ENCODE measurements at places on chromosomes 7 and 10.

- no peak for DNase-seq
These were observed 403.6 kb downstream of the NRG3 start for GRCh38 chr10:82278401-82279182.

DNA sequence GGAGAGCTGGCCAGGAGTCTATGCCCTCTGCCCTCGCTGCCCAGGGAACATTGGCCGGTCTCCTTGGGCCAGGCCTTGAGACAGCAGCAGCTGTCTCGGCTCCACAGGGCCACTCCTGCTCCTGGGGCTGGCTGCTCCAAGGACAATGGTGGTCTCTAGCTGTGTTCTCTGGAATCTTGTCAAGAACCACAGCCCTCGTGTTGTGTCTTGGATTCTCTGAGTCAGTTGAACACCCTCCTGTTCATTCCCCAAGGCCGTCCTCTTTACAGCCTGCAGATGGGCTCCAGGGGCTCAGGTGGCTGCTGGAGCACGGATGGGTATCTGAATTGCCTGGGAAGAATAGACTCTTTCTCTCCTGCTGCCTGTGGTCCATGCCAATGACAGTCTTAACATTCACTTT is 511.1 kb downstream of the GLRX3 start:
- DNase-seq: no peak

- DNase-seq: no peak
These were observed 266.5 kb downstream of the HGF start for GRCh38 chr7:81503336-81503735.

DNA sequence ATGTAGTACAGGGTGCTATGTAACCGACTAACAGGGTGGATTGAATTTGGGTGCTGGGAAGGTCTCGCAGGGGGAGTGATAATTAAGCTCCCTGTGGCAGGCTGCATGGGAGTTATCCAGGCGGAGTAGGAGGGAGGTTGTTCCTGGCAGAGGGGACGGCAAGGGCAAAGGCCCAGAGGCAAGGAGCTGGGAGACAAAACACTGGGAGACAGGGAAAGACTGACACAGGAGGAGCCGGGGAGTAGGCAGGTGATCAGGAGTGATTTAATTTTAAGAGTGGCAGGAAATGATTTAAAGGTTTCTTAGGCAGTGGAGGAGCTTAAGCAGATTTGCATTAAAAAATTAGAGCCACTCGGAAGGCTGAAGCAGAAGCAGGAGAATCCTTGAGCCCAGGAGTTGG is 40.7 kb upstream of the LEP start:
- no peak for DNase-seq

DNA sequence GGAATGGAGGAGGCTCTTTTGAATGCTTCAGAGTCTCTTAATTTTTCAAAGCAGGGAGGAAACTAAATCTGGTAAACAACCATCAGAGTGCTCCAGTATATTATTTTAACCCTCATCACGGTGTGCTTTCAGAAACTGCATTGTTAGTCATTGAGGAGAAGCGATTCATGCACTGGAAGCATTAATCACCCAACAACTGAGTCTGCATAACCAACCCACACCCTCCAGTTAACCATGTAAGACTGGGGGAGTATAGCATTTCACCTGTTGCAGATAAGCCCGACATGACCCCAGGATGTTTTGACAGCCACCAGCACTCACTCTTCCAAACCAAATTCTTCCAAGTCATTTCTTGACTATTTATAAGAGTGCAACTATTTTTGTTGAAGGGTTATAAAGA is 257.6 kb downstream of the GATA3 start:
- DNase-seq: no peak

DNA sequence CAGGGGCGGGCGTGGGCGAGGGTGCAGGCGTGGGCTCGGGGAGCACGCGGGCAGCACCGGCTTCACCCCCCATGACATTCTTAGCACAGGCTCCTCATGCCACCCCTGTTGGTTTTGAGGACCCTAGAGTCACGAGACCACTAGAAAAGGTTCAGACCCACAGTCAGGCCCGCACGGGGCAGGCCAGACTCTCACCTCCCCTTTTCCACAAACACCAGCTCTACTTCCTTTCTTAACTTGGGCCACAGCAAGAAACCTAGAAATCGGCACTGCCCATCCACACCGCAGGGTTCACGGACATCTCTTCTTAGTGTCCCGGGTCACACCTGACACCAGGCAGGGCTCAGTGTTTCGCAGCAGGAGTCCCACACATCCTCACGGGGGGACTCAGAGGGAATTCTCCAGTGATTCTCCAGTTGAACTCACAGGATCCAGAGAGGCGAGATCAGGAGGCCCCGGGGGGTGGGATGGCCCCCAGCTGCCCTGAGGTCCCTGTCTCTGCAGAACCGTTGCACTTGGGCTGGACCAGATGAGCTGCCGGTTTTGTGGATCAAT is 52.0 kb downstream of the JAKMIP3 start:
- no peak for DNase-seq

- peak; percentile 77 for DNase-seq
These were observed 8.3 kb downstream of the PCBD1 start for GRCh38 chr10:70880077-70880534.

DNA sequence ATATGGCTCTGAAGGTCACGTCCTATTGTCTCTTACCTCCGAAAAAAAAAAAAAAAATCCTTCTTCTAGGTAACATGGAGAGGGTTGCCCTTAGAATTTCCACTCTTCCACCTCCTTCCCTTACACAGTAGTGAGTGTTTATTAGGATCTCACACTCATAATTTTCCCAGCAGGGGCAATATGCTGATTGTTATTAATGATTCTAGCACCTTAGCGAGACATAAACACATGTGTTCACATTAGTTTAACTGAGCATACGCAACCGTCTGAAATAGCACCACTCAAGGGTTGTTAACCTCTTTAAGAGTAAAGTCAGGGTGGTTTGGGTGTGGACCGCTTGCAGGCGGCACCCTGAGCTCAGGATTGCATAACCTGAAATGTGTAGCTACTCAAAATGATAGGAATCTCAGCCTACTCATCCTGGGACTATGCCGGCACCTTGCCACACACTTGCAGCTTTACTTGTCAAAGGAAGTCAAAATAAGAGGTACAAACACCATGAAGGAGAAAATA is 52.2 kb downstream of the CPEB3 start:
- DNase-seq: no peak

DNA sequence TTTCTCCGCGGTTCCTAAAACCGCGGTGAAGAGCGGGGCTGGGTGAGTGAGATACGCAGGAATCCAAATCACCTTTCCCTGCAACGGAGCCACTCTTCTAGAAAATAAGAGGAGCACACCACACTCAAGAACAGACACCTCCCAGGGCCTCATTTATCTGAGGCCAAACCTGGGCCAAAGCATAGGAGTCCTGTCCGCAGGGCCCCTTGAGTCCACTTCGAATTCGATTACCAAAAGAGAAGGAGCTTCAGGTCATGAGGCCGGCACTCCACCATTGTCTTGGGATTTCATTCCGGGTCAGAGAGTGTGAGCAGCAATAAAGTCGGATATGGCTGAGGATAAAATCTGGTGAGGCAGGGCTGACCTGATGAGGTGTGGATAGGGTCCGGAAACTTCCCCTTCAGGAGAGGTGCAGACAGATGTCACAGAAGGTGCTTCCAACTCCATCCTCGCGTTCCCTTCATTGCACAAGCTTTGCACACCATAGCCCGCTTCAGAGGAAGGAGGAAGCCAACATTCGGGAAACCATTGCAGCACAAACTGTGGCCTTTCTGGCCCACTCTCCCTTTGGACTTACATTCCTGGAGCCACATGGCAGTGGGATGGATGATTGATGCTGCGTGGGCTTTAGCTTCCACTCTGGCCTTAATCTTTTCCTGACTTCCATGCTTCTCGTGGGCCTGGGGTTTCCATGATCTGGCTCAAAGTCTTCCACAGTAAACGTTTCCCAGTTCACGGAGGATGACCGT is 27.2 kb upstream of the ZNF273 start:
- no peak for DNase-seq

GRCh38 chr7:32131091-32131490 is 60.9 kb upstream of the PDE1C start:
- no peak for DNase-seq

- DNase-seq: no peak
These were observed 24.8 kb downstream of the GBX1 start for GRCh38 chr7:151142686-151143040.

DNA sequence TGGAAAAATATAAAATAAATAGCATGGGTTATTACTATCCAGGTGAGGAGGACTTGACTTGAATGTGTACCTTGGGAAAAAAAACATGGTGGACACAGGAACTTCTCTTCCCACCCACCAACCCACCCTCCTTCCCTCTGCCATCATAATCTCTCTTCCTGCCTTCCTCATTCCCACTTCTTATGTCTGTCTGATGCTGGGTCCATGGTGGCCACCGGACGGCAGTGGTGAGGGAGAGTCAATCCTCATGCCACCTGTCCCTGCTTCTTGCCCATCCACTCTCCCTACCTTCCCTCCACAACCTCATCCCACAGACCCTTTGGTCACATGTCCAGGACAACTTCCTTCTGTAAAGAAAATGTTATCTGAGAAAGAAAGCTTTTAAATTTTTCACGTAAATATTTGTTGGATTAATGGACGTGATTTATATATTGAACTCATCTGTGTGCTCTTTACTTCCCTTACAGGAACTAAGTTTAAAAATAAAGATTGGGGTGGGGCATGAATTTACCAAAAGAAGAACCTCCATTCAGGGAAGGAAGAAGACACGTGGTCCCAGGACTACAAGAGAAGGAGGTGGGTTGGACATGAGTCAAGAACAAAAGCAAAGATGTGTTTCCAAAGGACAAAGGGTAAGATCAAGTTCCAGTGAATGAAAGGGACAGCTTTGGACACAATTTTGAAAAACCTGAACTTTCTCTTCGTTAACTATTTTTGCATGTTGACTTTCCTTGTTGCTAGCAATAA is 104.5 kb downstream of the PIP4K2A start:
- DNase-seq: no peak

GRCh38 chr7:155647302-155647701 is 2.8 kb downstream of the RBM33 start:
- DNase-seq: no peak

DNA sequence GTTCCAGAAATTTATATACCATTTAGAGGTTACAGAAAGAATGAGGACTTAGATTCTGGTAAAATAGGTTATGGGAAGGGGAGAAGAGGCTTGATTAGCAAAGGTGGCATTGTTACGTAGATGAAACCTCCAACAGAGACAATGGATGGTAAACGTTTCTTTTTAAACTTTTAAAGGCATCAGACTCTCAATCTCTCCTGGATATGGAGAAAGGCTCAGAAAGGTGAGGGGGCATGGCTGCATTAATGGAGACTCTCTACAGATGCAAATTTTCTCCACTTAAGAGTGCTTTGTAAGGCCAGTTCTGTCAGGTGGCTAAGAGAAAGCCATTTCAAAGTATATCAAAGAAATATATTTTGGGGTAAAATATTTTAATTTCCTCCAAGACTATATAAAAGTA is 240.9 kb upstream of the PTER start:
- no peak for DNase-seq

GRCh38 chr7:117127585-117128168 is 174.4 kb downstream of the ST7 start:
- peak; percentile 63 for DNase-seq

DNA sequence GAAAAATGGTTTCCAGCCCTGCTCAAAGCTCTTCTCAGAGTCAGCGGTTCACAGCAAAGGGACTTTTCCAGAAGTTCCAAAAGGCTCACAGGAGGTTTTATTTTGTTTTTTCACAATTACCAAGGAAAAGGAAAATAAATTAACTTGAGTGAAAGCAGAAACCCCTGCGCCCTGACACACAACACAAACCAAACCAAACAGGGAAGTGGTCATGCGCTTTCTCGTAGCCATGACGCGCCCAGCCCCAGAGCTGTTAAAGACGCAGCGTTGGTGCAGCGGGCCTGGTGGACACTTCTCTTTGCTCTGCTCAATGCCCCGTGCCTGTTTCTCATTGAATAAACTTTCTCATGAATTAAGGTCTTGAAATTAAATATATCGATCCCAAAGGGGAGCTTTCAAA is 134.4 kb upstream of the LYZL2 start:
- no peak for DNase-seq
